ENCODE measurements at places on chromosomes 7 and 10. TPM values are rescaled to one million over a fixed set of nuclear protein-coding genes. Genes with fewer than 3 reads are reported as not detected.

GRCh38 chr7:50603287-50603686 is 38.1 kb upstream of the DDC start:
- DNase-seq: no peak

DNA sequence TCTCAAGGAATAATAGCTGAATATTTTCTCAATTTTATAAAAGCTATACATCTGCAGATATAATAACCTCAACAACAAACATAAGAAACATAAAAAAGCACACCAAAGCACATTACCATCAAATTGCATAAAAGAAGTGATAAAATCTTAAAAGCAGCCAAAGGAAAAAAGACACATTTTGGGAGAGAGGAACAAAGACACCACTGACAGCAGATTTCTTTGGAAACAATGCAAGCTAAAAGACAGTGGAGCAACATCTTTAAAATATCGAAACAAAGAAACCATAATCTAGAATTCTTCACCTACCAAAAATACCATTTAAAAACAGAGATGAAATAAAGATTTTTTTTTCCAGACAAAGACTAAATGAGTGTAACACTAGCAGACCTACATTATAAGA is 55.7 kb upstream of the TEX47 start:
- DNase-seq: no peak

DNA sequence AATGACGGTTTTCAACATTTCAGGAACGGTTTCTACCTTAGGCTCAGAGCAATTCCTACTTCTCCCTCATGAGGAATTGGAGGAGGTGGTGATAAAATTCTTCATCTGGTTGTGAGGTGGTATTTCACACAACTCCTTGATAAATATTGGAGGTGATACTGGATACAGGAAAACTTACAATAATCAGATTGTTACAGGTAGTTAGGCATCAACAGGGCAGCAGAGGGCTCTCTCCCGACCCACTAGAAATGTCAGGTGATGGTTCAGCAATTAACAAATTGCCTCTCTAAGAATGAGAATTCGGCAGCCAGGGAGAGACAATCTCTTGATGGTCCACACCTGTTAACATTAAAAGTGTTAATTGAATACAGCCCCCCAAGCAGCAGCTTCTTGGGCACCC is 22.6 kb downstream of the ZNF786 start:
- DNase-seq: no peak

The CLDN12 gene
- 17.2 TPM for total RNA-seq

The PNLIPRP2 gene
- total RNA-seq: not detected

Data from sigmoid colon (tissue), 7 donors.